ENCODE measurements at places on chromosomes 4 and X.

GRCh38 chr4:114400531-114400930, 198.1 kb upstream of the UGT8 start:
- no peak for DNase-seq

GRCh38 chr4:187289371-187289770, 565.7 kb upstream of the FAT1 start:
- no peak for DNase-seq

GRCh38 chr4:52028970-52029369, 8.8 kb upstream of the LRRC66 start:
- no peak for DNase-seq

DNA sequence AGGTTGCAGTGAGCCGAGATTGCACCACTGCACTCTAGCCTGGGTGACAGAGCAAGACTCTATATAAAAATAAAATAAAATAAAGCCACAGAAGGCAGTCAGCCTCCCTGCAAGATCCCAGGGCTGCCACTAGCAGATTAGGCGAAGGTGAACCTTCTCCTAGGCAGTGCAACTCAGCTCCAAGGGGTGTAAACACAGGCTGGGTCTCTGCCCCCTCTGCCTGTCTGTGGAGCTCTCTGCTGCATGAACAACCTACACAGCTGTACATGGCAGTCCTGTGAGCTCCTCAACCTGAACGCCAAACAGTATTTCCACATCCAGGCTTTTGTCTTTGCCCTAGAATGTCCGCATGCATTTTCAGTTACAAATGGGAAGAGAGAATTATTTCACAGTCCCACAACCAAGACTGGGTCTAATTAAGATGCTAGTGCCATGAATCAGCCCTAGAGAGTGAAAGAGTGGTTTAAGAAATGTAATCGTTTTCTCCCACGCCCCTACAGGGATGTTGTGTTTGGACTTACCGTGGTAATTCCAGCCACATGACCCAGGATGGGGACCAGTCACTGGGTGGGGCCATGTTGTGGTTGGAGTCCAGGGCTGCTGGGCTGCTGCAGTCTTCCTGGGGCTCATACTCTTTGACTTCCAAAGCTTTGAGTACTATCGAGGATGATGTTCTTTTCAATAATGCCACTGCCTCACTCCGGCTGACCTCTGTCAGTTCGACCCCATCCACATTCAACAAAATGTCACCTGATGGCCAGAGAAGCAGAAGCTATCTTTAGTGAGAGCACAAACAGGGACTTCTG, 99.0 kb downstream of the FIP1L1 start:
- no peak for DNase-seq

DNA sequence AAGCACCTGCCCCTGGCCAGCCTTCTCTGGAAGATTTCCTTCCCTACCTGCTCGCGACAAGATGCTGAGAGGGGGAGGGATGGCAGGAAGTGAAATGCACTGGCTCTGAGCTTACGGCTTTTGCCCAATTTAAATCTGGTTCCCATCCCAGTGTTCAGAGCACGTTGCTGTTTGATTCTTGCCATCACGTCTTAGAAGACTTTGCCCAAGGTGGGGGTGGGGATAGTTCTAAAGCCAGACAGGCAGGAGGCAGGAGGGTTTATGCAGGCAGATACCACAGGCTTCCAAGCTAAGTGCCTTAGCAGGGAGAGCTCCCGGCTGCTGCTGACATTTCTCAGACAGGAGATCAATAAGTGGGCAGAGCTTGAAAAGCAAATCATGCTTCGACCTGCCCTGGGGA, 393.9 kb downstream of the MID1IP1 start:
- DNase-seq: no peak

DNA sequence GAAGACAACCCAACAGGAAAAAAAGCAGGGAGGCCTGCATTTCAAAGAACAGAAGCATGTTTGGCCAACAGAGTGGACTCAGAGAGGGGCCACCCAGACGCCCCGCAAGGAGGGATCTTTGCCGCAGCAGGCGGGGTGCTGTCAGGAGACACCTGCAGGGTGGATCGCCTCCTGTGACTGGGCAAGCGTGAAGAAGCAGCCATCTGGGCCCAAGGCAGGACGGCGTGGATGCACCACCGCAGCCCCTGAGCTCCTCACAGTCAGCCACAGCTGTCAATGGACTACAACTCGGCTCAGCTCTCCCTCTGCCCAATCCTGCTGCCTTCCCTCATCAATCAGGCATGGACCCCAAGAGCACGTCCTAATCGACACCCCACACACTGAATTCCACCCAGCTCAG, 32.0 kb upstream of the MAN2B2 start:
- DNase-seq: no peak

- DNase-seq: no peak
These were observed 38.0 kb upstream of the SPON2 start for GRCh38 chr4:1210241-1210841.

DNA sequence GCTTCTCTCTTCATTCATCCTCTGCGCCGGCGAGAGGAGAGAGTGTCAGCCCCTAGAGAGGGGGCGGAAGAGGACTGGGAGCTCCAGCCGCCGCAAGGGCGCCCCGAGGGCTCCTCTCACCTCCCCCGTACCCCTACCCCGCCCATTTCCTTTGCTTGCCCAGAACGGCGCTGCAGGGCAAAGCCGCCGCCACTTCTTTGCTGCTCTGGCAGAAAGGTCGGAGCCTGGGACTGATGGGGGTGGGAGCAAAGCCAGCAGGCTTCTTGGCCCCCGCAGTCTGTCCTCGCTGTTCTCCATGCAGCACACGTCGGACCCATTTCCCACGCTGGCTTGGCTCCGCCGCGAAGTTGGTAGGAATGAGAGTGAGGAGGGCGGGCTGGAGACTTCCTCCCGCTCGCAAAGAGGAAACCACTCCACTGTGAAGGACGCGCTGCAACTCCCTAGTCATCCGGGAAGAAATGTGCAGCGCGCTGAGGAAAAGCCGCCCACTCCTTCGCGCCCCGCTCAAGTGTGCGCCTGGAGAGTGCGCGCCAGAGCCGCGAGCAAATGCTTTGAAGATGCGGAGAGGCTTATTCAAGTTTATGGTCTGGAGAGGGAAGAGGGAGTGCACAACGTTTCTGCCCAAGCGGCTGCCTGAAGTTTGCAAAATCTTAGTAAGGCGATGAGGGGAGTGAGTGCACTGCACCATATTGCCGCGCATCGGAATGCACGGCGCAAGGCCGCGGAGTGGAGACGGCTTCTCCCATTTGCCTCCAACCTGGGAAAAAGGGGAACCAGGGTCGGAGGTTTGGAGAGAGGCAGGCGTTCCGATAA, 2.8 kb upstream of the PCDH7 start:
- no peak for DNase-seq

GRCh38 chrX:110584083-110584482, 211.5 kb downstream of the CHRDL1 start:
- DNase-seq: no peak

DNA sequence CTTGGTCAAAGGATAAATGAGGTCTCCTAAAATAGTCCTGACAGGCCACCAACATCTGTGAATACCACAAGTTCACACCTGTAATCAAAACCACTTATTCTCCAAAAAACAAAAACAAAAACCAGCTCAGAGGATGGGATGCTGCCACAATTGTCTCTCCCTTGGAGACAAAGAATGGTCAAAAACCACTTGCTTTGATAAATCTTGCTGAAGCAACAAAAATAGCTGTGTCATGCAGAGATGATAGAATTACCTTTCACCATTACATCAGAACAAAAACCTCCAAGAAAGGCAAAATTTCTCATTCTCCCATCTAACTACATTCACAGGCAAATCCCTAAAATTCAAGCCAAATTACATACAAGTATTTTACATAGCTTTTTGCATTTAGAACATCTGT, 180.4 kb downstream of the MAML3 start:
- DNase-seq: no peak

DNA sequence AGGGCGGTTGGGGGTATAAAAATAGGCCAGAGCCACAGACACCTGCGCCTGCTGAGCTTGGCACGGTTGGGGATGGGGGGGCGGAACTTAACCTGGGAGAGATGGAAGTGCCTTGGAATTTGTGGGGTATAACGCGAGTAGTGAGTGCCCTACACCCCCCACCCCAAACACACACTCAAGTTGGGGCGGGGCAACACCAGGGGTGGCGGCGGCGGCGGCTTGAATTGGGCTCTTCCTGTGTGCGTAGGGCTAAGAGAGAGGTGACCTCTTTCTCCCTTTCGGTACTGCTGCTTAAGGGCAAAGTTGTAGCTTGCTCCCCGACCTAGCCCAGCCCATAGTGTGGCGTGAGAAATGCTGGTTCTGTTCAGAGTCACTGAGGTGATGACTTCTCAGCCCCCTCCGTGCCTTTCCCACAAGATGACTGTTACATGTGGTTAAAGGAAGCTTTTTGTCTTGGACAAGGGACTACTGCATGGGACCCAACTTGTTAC, 839 bp downstream of the STK26 start:
- DNase-seq: peak; percentile 62

GRCh38 chrX:99522450-99522849, 887.6 kb downstream of the PCDH19 start:
- DNase-seq: no peak

DNA sequence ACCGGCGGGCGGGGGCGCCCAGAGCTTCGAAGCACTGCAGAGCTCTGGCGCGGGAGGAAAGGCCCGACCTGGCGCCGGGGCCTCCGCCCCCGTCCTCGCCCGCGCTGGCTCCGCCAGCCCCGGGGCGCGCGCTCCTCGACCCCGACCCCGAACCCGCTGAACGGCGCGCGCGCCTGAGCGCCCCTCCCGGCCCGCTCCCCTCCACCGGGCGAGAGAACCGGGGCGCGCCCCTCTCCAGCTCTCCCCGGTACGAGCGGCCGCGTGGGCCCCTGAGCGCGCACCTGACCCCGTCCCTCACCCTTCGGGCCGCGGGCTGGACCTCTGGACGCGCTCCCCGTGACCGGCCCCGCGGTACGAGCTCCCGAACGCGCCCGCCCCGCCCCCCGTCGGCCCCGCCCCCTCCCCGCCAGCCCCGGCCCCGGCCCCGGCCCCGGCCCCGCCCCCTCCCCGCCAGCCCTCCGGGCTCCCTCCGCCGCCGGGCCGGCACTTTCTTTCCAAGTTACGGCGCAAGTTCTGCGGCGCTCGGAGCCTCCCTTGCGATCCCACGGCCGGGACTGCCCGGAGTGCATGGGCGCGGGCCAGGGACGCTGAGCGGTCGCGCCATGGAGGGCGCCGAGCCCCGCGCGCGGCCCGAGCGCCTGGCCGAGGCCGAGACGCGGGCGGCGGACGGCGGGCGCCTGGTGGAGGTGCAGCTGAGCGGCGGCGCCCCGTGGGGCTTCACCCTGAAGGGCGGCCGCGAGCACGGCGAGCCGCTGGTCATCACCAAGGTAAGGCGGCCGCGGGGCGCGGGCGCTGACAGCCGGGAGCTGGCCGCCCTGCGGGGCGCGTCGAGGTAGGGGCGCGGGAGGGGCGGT, at the start of gene SHROOM2:
SHROOM2 (plus strand) TSS at position 486 of the 854 bp plus-strand sequence; CDS start at position 603, 117 bp downstream.
- DNase-seq: no peak

DNA sequence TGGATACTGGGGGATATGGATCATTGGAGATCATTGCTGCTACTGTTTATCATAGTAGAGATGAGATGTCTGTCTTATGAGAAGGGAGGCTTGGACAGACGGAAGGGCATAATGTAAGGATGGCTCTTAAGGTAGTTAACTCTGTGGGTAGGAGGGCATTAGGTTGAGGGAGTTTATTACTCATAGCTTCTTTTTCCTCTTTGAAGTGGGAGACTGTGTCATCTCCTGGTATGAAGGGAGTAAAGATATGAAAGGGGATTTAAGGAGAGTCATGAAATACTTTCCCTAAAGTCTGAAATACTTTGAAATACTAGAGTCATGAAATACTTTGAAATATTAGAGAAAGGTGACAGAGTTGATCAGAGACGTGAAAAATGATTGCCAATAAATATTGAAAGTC, 255.5 kb upstream of the PITX2 start:
- no peak for DNase-seq

DNA sequence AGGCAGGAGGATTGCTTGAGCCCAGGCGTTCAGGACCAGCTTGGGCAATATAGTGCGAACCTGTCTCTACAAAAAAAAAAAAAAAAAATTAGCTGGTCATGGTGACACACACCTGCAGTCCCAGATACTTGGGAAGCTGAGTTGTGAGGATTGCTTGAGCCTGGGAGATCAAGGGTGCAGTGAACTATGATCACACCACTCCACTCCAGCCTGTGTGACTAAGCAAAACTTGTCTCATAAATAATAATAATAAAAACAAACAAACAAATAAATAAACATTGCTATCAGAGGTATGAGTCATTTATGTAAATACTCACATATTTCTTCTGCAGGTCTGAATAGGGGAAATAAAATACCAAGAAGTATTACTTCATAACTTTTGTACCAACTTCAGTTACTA, 1372.7 kb upstream of the AGA start:
- DNase-seq: no peak

DNA sequence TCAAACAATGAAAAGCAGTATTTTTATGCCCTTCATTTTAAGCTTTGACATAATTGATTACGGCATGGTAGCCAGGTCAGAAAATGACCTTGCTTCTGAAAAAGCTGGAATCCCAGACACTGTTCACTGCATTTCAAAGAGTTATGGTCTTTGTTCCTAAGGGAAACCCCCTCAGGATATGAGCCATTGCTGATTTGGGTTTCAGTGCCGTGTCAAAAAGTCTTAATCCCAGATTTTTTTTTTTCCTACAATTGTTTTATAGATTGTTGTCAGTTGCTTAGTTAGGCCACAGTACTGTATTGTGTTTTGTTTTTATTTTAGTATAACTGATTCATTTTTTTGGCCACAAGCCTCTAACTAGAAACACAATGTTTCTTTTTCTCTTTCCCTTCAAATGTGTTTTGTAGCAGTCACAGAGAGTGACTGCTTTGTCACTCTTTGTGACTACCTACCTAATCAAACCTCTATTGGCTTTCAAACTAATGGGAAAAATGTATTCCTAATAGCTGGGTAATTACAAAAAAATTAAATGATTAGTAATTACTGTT, 10.3 kb downstream of the WDR44 start:
- DNase-seq: no peak

DNA sequence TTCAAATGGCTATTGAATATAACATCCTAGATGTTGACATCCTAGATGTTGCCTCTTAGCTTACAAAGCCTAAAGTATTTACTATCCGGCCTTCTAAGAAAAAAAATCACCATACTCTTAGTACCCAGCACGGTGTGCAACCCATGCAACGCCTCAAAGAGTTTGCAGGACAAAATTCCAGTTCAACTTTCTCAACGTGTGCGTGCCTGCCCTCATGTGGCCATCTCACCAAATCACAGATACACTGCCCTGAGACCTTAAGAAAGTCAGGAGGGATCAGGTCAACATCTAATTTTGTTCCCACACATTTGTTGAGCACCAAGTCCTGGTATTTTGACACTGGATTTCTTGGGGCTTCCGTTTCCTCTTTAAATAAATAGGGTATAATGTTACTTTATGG, 68.3 kb downstream of the CRMP1 start:
- DNase-seq: peak; percentile 32

DNA sequence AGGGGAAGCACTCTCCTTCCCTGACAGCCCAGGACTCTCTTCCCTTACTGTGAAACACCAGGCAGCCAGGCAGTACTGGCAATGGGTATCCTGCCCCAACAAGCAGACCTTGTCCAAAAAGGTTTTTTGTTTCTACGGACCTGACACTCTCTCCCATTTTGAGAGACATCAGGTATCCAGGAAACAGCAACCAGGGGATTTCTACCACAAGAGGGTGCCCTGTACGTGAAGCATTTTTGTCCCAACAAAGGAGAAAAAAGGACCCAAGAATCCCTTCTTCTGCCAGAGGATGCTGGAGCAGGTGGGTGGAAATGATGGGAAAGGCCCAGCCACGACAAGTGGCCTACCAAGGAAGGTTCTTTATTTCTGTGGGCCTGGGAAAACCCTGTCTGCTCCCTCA, 65.7 kb upstream of the FGF13 start:
- no peak for DNase-seq
